GM12892 (cell line): ENCODE measurements at places on chromosomes 12 and 14.

DNA sequence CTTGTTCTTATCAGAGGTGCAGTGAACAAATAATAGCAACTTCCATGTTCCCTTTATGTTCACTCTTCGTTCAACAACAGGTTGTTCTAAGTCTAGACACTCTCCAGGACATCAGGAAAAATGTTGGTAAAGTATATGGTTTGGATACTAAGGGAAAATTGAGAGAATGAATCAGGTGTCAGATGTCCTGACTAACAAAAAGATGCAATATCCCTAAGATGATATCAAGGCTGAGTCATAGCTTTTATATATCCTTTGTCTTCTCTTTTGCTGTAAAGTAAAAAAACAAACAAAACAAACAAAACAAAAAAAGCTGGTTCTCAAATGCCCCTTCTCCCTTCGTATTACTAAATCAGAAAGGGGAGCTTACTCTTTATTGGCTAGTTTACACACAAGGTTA is 11.1 kb downstream of the GLIPR1L1 start:
- no peak for DNase-seq

DNA sequence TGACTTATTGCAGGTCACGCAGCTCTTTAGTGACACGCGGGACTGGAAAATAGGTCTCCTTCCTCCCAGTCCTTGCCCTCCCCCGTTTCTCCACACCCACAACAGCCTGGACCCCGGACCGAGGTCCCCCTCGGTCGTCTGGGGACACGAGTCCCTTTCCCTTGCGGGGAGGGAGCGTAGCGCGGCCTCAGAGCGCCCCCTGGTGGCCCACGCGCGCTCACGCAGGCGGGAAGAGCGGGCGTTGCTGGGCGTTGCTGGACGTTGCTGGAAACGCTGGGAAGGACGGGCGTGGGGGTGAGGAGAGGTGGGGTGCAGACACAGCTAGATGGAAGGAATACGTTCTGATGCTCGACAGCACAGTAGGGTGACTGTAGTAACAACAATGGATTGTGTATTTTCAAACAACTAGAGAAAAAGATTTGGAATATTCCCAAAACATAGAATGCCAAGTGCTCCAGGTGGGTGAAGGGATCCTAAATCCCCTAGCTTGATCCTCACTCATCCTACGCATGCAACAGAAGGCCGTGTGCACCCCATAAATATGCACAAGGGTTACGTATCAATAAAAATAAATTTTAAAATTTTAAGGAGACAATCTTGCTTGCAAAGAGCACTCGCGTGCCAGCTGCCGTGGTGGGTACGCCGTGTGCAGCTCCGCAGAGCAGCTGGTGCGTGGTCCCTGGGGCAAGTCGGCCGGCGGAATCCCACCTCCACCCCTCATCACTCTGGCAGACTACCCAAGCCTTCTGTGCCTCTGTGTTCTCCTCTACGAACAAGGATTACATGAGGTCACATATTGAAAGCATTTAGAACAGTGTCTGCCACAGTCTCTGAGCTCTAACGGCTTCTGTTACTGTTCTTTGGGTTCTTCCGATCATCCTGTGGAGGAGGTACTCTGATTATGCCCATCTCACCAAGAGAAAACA is 87.4 kb downstream of the B4GALNT3 start:
- peak; percentile 95 for DNase-seq

GRCh38 chr14:34604995-34605394 is 25.0 kb downstream of the SNX6 start:
- DNase-seq: no peak

- DNase-seq: no peak
Measured at GRCh38 chr12:64418209-64418608, 14.0 kb downstream of the XPOT start.

- no peak for DNase-seq
Measured at GRCh38 chr14:96917442-96917963, 120.3 kb downstream of the VRK1 start.

DNA sequence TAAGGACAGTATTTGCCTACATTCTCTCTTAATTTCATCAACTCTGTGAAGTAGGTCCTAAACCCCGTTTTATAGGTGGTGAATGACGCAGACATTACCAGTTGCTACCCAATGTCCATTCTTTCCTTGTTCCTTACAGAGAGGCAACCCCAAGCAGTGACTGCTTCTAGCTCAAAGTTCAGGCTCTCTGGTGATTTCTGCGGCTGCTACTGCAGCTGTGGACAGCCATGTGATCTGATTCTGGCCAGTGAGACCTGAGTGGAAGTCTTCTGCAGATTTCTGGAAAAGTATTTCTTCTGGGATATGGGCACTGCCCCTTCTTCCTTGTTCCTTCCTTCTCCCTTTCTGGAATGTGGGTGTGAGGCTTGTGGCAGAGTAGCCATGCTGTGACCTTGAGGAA is 82.9 kb downstream of the ARF6 start:
- no peak for DNase-seq

GRCh38 chr14:90454041-90455000 is 57.5 kb downstream of the CALM1 start:
- DNase-seq: no peak

- no peak for DNase-seq
Measured at GRCh38 chr14:18660585-18660922, 59.6 kb downstream of the OR11H12 start.

DNA sequence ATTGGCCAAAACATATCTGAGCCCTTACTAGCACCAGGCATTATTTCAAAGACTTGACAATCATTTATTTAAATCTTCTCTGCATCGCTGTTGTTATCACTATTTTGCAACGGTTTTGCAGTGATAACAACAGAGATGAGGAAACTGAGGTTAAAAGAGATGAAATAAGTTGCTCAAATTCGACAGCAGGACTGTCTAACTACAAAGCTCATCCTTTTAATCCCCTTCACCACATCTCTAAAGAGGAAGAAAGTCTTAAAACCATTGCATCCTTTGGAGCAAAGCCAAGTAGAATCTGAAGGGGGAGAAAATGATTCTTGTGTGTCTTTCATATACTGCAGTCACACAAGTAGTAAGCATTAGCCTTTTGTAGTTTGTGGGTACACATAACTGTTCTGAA is 14.8 kb upstream of the ETNK1 start:
- DNase-seq: no peak

GRCh38 chr12:58616618-58617017 is 303.7 kb downstream of the LRIG3 start:
- DNase-seq: no peak

DNA sequence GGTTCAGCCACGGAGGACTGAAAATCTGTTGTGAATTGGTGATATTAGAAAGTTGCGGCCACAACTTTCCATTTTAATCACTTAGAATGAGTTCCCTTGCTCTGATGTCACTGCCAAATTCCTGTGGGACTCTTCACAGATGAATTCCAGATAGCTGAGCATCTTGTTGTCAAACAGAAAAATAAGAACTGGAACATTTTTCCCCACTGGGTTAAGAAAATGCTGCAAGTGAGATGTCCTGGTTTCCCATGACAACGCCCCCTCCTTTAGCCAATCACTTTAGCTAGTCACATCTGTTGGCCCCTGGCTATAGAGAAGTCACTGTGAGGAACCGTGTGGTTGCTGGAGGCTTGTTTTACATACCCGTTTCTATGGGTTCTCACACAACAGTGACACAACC is 135.9 kb downstream of the KTN1 start:
- DNase-seq: no peak

- DNase-seq: no peak
Measured at GRCh38 chr12:14766649-14767215, 36.5 kb downstream of the WBP11 start.

DNA sequence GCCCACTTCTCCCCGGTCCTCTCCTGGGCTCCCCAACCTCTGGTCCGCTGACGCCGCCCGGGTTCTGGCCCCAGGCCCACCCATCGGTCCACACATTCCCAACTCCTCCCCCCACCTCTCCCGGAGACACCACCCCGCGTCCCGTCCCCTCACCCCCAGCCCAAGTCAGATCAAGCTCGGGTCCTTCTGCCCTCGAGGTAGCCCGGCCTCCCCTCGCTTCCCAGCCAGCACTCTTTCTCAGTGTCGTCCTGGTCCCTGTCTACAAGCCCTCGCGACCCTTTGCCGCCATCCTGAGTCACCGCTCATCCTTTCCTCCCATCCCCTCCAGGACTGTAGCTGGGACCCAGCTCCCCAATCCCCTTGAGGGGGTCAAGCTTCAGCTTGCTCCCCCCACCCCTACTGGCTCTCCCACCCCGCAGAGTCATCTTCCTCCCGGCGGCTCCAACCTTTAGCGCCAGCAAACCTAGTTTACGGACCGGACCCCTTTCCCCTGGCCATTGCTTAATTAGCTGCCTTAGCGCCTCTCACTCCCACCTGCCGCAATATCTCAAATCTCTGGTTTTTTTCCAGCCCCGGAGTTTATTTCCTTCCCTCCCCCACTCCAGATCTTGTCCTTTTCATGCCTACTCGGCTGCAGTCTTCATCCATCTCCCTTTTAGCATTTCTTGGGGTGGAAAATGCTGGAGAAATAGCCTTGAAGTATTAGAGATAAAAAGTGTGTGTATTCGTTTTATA is 1.1 kb downstream of the PPP4R4 start:
- no peak for DNase-seq

- peak; percentile 65 for DNase-seq
Measured at GRCh38 chr12:100266585-100266834, 369 bp downstream of the DEPDC4 start.

- no peak for DNase-seq
Measured at GRCh38 chr14:83291714-83292113, 1758.1 kb upstream of the SEL1L start.
